ENCODE measurements at places on chromosomes 13 and 19. TPM values are rescaled to one million over a fixed set of nuclear protein-coding genes. Genes with fewer than 3 reads are reported as not detected.

ADGRL1 gene
- total RNA-seq, result 1.9 TPM

CELF5 gene
- total RNA-seq, result 0.62 TPM

RASAL3 gene
- 1.1 TPM for total RNA-seq

GRCh38 chr19:42926781-42927180, 9.1 kb upstream of the PSG6 start:
- DNase-seq, result no peak
- no peaks in the 10 kb centered on the region for H3K4me1 ChIP-seq
- no peak overlapping the region for H3K4me3 ChIP-seq
- H3K36me3 ChIP-seq, result no peaks in the 10 kb centered on the region
- H3K27ac ChIP-seq, result no peak overlapping the region
- no peaks in the 10 kb centered on the region for H3K27me3 ChIP-seq

- no peak for DNase-seq
- H3K4me1 ChIP-seq, result no peaks in the 10 kb centered on the region
- no peaks in the 10 kb centered on the region for H3K27me3 ChIP-seq
- no peak overlapping the region for H3K27ac ChIP-seq
- H3K36me3 ChIP-seq, result no peaks in the 10 kb centered on the region
Observed at GRCh38 chr13:77492982-77493381, 42.5 kb upstream of the SCEL start.

GRCh38 chr13:43877766-43878165, 1.8 kb downstream of the CCDC122 start:
- H3K27me3 ChIP-seq, result no peaks in the 10 kb centered on the region
- no peaks in the 10 kb centered on the region for H3K4me1 ChIP-seq
- no peak overlapping the region for H3K27ac ChIP-seq

DNA sequence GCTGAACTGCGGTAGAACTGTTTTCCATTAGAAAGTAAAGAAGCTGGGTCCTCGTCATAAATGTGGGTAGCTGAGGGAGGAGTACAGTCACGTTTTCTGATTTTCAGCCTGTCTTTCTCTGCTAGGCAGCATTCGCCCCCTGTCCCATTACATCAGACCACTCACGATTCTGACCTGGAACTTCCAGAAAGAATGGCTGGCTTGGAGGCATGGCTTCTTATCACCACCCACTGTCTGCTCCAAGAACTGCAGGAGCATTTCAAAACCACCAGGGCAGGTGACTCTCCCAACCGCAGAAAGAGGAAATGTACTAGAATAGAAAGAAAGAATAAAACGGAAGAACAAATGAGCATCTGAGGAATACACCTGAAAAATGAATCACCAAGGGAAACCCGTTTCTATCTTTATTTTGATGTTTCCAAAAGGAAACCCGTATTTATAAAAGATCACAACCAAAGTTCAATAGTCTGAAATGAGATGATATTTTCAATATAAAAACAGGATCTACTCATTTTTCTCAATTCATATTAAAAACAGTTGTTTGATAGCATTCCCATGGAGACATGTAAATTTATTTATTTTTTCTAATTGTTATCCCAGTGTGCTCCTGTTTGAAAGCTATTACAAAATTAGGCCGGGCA, 22.1 kb upstream of the POMP start:
- no peak for DNase-seq
- H3K27me3 ChIP-seq, result no peaks in the 10 kb centered on the region
- H3K36me3 ChIP-seq, result no peaks in the 10 kb centered on the region
- H3K27ac ChIP-seq, result no peak overlapping the region
- H3K4me1 ChIP-seq, result peaks cover 9% of the 10 kb centered on the region

- H3K4me1 ChIP-seq, result no peaks in the 10 kb centered on the region
- no peak overlapping the region for H3K4me3 ChIP-seq
- H3K27ac ChIP-seq, result no peak overlapping the region
- no peak for DNase-seq
Observed at GRCh38 chr19:57302727-57303401, 17.4 kb upstream of the ZNF543 start.

DNA sequence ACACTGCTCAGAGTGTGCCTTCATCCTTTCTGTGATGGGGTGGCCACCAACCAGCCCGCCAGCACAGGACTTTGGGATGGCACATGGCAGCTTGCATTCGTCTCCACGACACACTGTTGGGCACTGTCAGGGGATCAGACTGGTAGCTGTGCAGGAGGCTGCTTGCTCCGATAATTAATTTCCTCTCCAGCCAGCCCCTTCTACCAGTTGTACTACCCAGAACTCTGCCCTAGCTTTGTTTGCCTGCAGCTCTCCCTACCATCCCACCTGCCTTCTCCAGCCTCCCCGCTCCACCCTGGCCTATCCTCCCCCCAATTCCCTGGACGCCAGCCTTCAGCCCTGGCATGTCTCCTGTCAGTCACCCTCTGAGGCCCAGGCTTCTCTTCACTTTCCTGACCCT, 228.3 kb downstream of the TSHZ3 start:
- DNase-seq, result no peak
- H3K4me3 ChIP-seq, result no peak overlapping the region
- H3K4me1 ChIP-seq, result no peaks in the 10 kb centered on the region
- H3K36me3 ChIP-seq, result no peaks in the 10 kb centered on the region
- H3K27ac ChIP-seq, result no peak overlapping the region

- peaks cover 30% of the 10 kb centered on the region for H3K36me3 ChIP-seq
- no peak overlapping the region for H3K4me3 ChIP-seq
- no peak for DNase-seq
- no peak overlapping the region for H3K27ac ChIP-seq
Observed at GRCh38 chr19:58203814-58204475, 21.1 kb downstream of the ZNF274 start.

DNA sequence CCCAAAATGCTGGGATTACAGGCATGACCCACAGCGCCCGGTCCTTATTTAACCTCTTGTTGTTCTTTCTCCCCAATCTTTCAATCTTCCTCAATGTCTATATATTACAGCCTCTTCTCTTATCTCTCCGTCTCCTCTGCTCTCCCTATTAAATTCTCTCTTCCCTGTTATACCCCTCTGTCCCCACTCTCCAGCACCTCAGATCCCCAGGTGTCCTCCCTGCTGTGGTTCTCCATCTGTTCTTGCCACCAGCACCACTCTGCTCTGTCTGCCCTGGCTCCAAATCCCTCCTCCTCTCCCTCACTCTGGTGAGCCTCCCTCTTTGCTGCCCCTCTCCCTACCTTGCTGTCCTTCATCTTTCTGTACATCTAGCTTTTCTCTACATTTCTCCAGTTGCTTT, 1.1 kb downstream of the ZNF600 start:
- H3K27ac ChIP-seq, result no peak overlapping the region
- no peaks in the 10 kb centered on the region for H3K36me3 ChIP-seq
- no peak for DNase-seq
- H3K27me3 ChIP-seq, result no peaks in the 10 kb centered on the region
- no peaks in the 10 kb centered on the region for H3K4me1 ChIP-seq

DNA sequence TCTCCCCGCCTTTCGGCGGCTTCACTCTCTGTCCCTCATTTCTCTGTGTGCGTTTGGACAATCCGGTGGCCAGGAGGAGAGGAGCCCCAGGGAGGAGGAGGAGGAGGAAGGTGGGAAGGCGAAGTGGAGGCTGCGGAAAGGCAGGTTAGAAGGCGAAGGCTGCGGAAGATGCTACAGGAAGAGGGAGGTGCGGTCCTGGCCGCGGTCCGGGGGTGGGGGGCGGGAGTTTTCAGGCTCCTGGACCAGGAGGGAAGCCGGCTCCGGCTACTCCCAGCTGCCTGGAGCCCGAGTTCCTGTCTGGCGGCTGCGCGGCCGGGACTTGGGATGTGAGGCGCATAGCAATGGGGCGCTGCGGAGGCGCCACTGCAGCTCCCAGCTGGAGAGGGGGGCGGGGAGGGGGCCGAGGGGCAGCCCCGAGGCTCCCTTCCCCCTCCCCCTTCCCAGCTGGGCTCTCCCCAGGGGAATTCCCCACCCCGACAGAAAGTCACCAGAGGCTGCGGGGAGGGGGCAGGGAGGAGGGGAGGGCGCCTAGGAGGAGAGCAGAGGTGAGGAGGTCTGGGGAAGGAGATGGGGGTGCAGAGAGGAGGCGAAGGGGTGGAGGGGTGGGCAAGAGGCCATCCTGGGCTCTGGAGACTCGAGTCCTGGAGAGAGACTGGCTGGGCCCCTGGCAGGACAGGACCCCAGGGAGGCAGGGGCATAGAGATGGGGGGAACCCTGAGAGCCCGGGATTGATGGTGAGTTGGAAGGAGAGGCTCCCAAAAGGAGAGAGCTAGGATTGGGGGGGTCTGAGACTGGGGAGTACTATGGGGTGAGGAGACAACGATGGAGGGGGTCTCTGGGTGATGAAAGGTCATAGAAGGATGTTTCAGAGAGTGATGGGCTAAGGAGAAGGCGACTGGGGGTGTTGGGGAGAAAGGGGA, 2.0 kb downstream of the LRRC4B start:
- DNase-seq, result no peak
- no peaks in the 10 kb centered on the region for H3K36me3 ChIP-seq

- H3K27me3 ChIP-seq, result no peaks in the 10 kb centered on the region
- H3K4me1 ChIP-seq, result no peaks in the 10 kb centered on the region
- no peak within 1 kb of the TSS for H3K27ac ChIP-seq
- DNase-seq, result no peak
- H3K36me3 ChIP-seq, result no peaks in the 10 kb centered on the region
Observed at GRCh38 chr19:48043675-48044258, at the start of gene CABP5. Gene CABP5 (minus strand): TSS chr19:48044079. CDS start chr19:48043922, 157 bp downstream.

- H3K27me3 ChIP-seq, result no peaks in the 10 kb centered on the region
- H3K36me3 ChIP-seq, result peaks cover 10% of the 10 kb centered on the region
- no peak overlapping the region for H3K27ac ChIP-seq
- H3K4me1 ChIP-seq, result no peaks in the 10 kb centered on the region
- peak overlapping the region; percentile 26 for H3K4me3 ChIP-seq
- DNase-seq, result peak; percentile 67
Observed at GRCh38 chr19:50050406-50051227, 24.8 kb downstream of the ZNF473 start.

- peaks cover 60% of the 10 kb centered on the region for H3K4me1 ChIP-seq
- H3K4me3 ChIP-seq, result peak overlapping the region; percentile 6
- H3K27me3 ChIP-seq, result no peaks in the 10 kb centered on the region
- DNase-seq, result peak; percentile 80
- no peaks in the 10 kb centered on the region for H3K36me3 ChIP-seq
- peak overlapping the region; percentile 95 for H3K27ac ChIP-seq
Observed at GRCh38 chr19:39398297-39398864, 7.2 kb downstream of the MED29 start.

Data from right lobe of liver (tissue), 6 donors.